SK-N-SH treated with all-trans-retinoic acid at 6 μM for 48 hours (cell line): ENCODE measurements at places on chromosomes 6 and 20.

DNA sequence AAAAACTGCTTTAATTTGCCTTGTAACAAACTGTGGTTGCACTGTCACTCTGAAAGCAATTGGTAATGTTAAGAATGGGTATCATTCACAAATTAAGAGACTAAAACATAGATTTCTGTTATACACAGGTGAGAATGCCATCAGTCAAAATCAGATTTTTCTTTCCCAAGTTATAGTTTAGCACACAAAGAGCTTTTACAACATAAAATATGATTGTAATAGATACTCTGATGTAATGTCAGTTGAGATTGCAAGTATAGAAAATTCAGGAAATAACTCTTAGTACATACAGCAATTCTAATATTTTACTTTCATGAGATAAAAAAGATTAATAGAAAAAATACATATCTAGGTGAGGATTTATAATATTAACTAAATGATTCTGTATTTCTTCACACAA, 2.3 kb upstream of the ME1 start:
- no peak for ATAC-seq

DNA sequence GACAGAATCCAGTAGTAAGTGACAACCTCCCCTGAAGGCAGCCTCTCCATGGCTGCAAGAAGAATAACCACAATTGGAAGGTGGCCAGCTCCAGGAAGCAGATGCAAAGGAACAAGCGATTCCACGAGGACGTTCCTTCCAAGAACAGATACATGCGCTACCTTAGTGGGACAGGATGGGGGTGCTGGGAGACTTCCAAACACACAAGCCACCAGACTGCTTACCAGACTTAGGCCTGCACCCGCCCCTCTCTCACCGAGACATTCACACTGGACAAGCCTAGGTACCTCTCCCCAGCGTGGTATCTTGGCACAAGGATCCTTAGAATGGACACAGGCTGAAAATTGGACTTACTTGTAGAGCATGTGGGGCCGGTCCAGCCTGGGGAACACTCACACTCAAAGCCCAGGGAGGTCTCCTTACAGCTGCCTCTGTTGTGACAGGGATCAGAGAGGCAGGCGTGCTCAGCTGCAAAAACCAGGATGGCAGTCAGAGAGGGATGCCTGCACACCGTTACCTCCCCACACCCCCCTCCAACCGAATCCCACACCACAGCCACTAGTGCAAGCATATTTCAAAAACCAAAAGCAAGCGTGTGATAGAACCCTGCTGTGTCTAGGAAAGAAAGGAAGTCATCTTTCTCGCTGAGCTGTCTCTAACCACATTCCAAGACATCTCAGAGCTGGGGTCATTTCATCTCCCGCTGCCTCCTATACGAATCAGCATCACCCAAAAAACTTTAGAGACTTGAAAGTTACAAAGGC, 22.4 kb downstream of the JAG1 start:
- ATAC-seq = no peak; the same call in 2 of the 3 replicates

- no peak for ATAC-seq
These were observed 33.8 kb downstream of the TOX2 start for GRCh38 chr20:43948455-43948854.

- peak; percentile 69 for ATAC-seq
These were observed 31.2 kb downstream of the PARD6B start for GRCh38 chr20:50762435-50763220.
